ENCODE measurements at places on chromosomes 11 and 22.

DNA sequence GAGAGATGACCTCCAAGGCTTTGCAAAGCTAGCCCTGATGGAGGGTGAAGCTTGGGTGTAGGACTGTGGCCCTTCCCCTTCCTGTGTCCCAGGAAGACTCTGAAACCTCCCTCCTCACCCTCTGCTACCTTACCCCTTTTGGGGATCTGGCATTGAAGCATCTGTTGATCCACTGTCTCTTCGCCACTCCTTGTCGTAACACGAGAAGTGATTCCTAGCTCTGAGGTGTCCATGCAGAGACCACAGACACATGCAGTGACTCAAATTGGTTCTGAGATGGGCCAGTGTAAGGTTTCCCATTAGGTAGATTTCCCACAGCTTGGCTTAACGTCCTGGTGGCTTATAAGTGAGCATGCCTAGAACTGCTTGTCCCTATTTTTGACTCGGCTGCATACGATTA is 101.4 kb downstream of the ZBTB16 start:
- no peak for DNase-seq

GRCh38 chr11:132078264-132079076 is 708.1 kb downstream of the NTM start:
- no peak for DNase-seq

DNA sequence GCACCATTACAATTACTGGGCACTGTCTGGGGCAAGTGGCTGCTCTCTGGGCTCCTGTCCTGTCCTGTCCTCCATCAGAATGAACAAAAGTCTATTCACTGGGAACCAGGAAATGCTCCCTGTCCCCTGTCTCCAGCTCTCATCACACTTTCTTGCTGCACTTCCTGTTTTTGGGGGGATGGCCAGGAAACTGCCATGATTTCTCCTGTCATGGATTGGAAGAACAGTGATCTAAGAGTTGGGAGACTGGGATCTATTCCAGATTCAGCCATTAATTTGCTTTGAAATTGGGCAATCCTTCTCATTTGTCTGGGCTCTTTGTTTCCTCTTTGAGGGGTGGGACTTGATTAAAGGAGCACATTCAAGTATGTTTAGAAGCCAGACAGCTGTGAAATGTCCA is 61.4 kb upstream of the KIRREL3 start:
- DNase-seq = no peak

DNA sequence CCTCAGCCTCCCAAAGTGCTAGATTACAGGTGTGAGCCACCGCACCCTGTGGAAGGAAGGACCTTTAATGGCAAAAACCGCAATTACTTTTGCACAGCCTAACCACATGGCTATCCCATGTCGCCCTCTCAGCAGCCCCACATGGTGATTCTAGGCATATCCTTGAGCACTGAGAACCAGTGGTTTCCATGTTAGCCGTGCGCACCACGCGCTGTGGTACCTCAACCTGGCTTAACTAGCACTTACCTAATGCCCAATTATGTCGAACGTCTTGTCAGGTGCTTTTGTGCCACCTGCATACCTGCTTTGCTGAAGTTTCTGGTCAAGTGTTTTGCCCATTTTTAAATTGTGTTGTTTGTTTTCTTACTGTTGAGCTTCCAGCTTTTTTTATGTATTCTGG is 697.9 kb downstream of the BRD1 start:
- DNase-seq = no peak

- DNase-seq = no peak
These were observed 207.0 kb downstream of the DDX10 start for GRCh38 chr11:108871867-108872266.

- no peak for DNase-seq
These were observed 28.9 kb upstream of the YAP1 start for GRCh38 chr11:102081313-102081712.

DNA sequence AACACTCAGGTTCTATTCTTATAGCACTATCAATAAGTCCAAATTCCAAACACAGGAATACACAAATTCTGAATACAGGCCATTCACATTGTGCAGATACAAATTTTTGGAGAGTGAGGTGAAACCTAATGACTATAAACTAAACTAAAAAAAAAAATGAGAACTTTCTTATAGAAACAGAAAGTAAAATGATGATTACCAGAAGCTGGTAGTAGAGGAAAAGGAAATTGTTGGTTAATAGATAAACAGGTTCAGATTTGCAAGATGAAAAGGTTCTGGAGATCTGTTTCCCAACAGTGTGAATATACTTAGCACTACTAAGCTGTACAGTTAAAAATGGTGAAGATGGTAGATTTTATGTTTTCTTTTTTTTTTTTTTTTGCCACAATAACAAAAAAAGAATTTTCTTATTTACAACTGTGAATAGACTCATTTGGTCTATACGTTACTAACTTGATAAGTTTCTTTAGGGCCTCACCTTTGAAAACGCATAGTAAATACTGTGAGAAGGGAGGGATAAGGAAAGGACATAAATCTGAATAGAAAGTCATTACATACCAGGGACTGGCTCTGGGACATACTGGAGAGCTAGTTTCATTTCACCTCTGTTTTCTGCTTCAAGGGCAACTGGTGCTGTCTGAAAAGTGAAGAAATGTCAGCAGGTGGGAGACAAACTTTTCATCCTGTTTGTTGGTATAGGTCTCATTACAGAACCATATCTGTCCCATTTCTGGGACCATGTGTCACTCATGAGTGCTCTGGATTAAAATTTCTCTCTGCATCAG is 14.2 kb upstream of the CCDC89 start:
- no peak for DNase-seq

GRCh38 chr22:48722661-48723060 is 1105.0 kb downstream of the BRD1 start:
- no peak for DNase-seq

GRCh38 chr11:1036303-1036923 is at the start of gene MUC6:
Gene MUC6, minus strand, starts transcription at chr11:1036718. Its CDS starts 63 bp downstream, at chr11:1036655.
- DNase-seq = no peak

GRCh38 chr11:121522043-121522941 is 69.5 kb upstream of the SORL1-AS1 start:
- no peak for DNase-seq

- no peak for DNase-seq
These were observed 288.0 kb upstream of the PLET1 start for GRCh38 chr11:112548641-112549040.

GRCh38 chr11:2471804-2472096 is 26.9 kb downstream of the KCNQ1 start:
- no peak for DNase-seq

- peak; percentile 16 for DNase-seq
These were observed 710 bp downstream of the TUB start for GRCh38 chr11:8081591-8082250.

DNA sequence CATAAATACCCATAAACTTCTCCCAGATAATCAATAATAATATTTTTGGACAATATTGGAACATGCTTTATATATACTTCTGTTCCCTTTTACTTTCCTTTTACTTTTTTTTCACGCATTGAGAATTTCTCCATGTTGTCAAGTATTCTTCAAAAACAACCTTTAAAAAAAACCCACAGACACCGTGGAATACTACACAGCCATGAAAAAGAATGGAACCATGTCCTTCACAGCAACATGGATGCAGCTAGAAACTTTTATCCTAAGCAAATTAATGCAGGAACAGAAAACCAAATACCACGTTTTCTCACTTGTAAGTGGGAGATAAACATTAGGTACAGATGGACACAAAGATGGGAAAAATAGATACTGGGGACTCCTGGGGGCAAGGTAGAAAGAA is 854.7 kb downstream of the TBC1D22A start:
- DNase-seq = no peak

DNA sequence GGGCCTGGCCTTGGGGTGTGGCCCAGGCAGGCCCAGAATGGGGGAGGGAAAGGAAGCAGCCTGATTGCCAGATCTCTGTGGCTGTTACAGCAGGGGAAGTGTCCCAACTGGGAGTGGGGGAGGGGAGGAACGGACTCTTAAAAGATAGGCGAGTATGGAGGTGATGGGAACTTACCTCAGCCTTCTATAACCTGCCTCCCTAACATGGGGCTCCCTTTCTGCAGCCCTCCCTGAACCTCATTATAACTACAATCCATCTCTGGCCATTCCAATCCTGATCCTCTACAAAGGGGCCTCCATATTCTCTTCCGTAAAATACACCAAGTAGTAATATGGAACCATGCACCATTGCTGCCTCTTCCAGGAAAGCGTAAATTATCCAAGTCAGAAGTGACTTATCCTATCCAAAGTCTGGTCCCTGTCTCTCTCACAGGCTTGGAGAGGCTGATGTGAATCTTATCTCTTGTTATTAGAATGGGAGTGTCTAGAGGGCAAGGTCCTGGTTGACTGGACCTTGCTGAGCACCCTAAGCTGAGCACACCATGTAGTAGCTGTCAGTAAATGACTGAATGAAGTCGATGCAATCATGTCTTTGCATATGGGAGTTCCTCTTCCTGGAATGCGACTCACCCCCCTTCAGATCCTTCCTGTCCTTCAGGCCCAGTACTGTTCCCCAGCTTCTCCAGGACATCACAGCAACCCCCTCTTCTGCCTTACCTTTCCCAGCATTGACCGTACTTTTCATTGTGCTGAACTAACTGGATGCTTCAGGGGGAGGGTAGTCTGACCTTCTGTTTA is 5.9 kb downstream of the RHOG start:
- no peak for DNase-seq

DNA sequence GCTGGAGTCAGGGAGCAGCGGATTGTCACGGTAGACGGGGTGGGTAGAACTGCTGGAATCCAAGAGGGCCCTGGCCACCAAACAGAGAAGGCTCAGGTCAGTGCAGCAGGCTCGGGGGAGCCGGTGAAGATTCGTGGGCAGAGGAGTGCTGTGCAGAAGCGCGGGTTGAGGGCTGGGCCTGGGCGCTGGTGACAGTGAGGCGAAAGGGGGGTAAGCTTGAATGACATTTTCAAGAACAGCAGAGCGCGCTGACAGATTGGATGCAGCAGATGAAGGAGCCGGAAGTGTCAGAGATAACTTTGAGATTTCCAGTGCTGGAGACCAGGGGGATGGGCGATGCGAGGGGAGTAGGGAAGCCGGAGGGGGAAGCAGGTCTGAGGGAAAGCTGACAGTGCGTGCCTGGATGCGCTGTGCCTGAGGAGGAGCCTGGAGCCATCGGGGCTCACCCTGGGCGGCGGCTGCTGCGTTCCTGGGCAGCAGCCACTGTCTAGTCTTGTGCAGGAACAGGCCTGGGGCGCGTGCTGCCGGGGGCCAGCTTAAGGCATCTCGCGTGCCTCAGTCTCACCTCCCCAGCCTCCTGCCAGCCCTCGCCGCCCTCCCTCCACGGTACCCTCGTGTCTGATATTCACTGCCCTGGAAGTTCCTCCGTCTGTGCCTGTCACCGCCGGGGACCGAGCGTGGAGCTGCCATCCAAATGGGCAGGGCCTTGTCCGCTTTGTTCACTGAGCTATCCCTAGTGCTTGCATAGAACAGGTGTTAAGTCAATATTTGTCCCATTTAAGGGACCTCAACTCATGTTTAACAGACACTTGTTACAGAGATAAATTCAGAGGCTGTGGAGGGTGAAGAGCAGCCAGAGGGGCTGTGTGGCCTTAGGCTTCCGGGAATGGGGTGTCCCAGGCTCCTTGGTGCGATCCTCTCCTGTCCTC is 5.2 kb downstream of the GRIK4 start:
- no peak for DNase-seq

DNA sequence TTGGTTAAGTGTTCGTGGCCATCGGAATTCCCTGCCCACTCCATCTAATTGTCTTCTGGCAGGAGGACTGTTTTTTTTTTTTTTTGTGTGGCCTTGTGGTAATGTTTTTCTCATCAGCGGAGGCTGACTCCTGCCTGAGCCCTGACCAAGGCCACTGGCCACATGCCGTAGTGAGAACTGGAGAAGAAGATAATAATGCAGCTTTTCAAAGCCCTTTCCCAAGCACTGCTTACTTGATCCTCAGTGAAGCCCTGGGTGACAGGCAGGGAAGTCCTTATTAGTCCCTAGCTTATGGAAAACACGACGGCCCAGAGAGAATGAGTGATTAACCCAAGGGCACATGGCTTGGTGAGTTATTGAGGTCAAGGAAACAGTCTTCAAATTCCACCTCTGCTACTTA is 71.2 kb downstream of the ADM start:
- DNase-seq = no peak

DNA sequence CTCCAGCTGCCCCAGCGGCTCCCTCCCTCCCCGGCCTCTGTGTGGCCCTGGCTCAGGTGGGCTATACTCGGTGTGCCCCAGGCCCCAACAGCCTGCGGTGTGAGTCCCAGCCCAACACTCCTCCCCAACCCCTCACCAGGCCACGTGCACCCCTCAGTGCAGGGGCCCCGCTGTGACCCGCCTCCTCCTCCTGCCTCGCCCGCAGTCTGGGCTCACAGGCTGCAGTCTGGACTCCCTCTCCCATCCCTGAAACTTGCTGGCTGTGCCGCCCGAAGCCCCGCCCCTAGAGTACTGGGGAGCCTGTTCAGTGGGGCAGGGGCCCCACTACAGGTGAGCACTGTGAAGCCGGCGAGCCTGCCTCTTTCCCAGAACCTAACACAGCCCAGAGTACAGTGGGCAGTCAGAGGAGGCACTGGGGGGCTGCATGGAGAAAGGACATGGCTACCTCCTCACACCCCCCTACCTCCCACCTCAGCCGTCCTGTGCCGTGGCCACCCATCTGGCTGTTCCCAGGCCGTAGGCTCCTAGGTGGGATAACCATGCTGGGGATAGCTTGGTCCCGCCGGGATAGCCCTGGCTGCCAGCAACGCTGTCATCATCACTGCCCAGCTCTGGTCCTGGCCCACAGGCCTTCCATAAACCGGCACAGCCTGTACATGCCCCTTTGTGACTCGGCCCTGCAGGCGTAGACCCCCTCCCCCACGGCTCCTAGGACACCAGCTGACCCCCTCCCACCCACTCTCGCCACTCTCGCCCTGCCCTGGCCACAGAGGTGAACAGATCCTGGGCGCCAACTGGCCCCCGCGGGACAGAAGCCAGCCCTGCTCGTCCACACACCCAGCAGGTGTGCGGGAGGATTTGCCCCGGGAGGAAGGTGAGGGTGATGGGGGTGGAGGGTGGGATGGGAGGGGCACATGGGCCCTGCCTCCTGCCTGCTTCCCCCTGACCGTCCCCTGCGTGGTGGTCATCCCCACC is 29.7 kb downstream of the CELSR1 start:
- DNase-seq = no peak

DNA sequence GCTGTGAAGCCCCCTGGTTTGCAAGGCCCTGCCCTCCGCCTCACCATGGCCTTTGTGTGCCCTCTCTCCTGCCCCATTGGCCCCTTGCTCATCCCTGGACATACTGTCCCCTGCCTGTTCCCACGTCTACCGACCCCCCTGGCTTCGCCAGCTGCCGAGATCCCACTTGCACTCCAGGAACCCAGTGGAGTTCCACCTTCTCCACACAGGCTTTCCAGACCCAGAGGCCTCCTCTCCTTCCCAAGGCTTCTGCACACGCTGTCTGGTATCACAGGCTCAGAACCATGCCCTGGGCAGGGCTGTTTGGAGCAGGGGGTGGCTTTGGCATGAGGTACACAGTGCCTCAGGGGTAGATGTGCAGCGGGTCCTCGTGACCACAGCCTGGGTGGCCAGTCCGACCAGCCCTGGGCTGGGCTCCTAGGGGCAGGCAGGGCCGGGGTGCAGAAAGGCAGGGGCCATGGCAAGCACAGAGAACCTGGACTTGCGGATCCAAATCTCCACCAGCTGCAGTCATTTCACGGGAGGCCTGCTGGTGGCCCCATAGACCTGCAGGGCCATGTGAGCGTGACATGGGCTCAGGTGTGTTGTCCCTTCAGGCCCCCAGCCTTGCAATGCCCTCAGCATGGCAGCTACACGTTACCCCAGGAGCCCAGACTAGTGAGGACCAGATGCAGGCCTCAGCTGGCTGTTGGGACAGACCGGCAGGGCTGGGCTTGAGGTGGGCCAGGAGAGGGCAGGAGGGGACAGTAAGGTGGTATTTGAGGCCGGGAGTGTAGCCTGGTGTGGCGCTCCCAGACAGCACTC is 9.5 kb downstream of the GRK2 start:
- DNase-seq = no peak

GRCh38 chr11:85316967-85317366 is 310.2 kb downstream of the DLG2 start:
- DNase-seq = no peak
